Activated CD8-positive, alpha-beta memory T cell treated with anti-CD3 and anti-CD28 coated beads, Interleukin-2, amount 10 ng/mL, durations not matched to agents 7 days and 5 days (primary cell): ENCODE measurements at places on chromosomes 13 and 19. TPM values are rescaled to one million over a fixed set of nuclear protein-coding genes. Genes with fewer than 3 reads are reported as not detected.

CEBPA gene
- 0.23 TPM for total RNA-seq

RASL11A gene
- total RNA-seq, result 0.91 TPM

IFNL1 gene
- 0.70 TPM for total RNA-seq

CARM1 gene
- total RNA-seq, result 38.5 TPM

DLEU7 gene
- total RNA-seq, result not detected

MYH14 gene
- not detected for total RNA-seq

ETV2 gene
- 1.9 TPM for total RNA-seq

GPC6 gene
- total RNA-seq, result not detected

FOXO1 gene
- total RNA-seq, result 20.2 TPM

YJEFN3 gene
- total RNA-seq, result 7.4 TPM

LHB gene
- not detected for total RNA-seq

ZNF285 gene
- total RNA-seq, result 1.3 TPM

ZNF90 gene
- total RNA-seq, result 16.6 TPM

OR10H1 gene
- total RNA-seq, result not detected

CLIP3 gene
- total RNA-seq, result 1.1 TPM

COMMD6 gene
- 97.6 TPM for total RNA-seq

CEACAM3 gene
- total RNA-seq, result not detected

RNF225 gene
- total RNA-seq, result 0.70 TPM

LILRA1 gene
- total RNA-seq, result not detected

PRR19 gene
- total RNA-seq, result 1.1 TPM

ICAM1 gene
- total RNA-seq, result 17.7 TPM

SLC7A10 gene
- not detected for total RNA-seq

ZNF14 gene
- 6.9 TPM for total RNA-seq

KIR3DL1 gene
- 1.0 TPM for total RNA-seq

FCAR gene
- total RNA-seq, result not detected

ARHGEF18 gene
- total RNA-seq, result 56.4 TPM

OCEL1 gene
- total RNA-seq, result 23.3 TPM

ZNF99 gene
- not detected for total RNA-seq

FLT1 gene
- 0.44 TPM for total RNA-seq

ADGRE3 gene
- total RNA-seq, result not detected

MYBPC2 gene
- not detected for total RNA-seq

C1QTNF9B gene
- not detected for total RNA-seq

FGF9 gene
- 0.99 TPM for total RNA-seq

NOTCH3 gene
- not detected for total RNA-seq

KIR2DL3 gene
- total RNA-seq, result 1.2 TPM

TMEM145 gene
- total RNA-seq, result 1.1 TPM

SLC25A42 gene
- total RNA-seq, result 18.7 TPM

EBI3 gene
- 2.6 TPM for total RNA-seq

GTF2F1 gene
- 64.7 TPM for total RNA-seq
